ENCODE measurements at places on chromosomes 16 and 17. TPM values are rescaled to one million over a fixed set of nuclear protein-coding genes. Genes with fewer than 3 reads are reported as not detected.

- no peaks in the 10 kb centered on the region for H3K4me1 ChIP-seq
- no peaks in the 10 kb centered on the region for H3K27me3 ChIP-seq
- peaks cover 2% of the 10 kb centered on the region for H3K36me3 ChIP-seq
- no peak overlapping the region for H3K27ac ChIP-seq
Observed at GRCh38 chr16:65770752-65771151, 595.7 kb upstream of the CDH5 start.

- H3K36me3 ChIP-seq: no peaks in the 10 kb centered on the region
- no peak for DNase-seq
- no peaks in the 10 kb centered on the region for H3K27me3 ChIP-seq
- H3K4me3 ChIP-seq: no peak overlapping the region
- peak overlapping the region; percentile 2 for H3K27ac ChIP-seq
- H3K4me1 ChIP-seq: no peaks in the 10 kb centered on the region
Observed at GRCh38 chr17:18156171-18156975, 27.3 kb upstream of the ALKBH5 start.

DNA sequence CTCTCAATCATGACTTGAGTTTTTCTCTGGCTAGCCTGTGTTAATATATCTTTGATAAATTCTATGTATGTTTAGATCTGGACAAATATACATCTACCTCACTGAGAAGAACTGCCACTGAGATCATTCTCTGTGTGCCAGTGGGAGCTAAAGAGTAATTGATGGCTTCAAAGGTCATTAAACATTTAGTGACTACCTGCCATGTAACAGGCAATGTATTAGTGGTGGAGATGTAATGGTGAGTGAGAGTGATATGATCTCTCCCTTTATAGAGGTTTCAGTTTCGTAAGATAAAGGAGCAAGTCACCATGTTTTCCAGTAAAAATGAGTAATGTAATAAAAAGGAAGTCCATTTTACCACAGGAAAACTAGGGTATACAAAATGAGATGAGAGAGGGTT is 235.8 kb upstream of the CDH8 start:
- H3K4me1 ChIP-seq: no peaks in the 10 kb centered on the region
- DNase-seq: no peak
- no peaks in the 10 kb centered on the region for H3K27me3 ChIP-seq
- no peaks in the 10 kb centered on the region for H3K36me3 ChIP-seq
- no peak overlapping the region for H3K4me3 ChIP-seq

DNA sequence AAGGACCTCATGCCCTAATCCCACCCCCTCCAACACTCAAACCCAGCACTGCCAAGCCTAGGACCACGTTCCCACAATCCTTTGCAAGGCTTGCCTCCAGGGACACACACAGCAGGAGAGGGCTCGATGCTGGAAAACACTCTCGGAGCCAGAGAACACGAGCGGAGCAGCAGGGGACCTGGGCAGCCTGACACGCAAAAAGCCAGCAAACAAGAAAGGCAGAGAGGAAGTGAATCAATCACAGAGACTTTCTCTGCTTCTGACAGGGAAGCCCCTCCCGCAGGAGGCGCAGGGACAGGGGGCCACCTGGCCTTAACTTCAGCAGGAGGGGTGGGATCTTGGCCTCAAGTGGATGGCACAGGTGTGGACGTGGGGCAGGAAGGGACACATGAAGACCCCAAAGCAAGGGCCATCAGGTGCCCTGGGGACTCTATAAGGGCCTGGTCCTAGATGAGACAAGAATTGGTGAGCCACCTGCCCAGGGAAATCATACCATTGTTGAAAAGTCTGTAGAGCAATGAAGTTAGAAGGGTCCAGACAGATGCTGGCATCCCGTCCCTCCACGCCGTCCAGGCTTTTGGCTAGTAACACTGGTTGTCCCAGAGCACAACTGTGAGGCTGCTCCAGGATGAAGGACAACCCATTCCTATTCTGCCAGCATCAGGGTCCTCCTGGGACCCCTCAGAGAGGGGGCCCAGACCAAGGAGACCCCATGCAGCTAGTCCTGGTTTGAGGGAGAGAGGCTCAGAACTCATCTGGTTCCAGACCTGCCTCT is 2.2 kb downstream of the SDK2 start:
- peaks cover 11% of the 10 kb centered on the region for H3K4me1 ChIP-seq
- no peak for DNase-seq
- no peaks in the 10 kb centered on the region for H3K36me3 ChIP-seq
- H3K27ac ChIP-seq: no peak overlapping the region

DNA sequence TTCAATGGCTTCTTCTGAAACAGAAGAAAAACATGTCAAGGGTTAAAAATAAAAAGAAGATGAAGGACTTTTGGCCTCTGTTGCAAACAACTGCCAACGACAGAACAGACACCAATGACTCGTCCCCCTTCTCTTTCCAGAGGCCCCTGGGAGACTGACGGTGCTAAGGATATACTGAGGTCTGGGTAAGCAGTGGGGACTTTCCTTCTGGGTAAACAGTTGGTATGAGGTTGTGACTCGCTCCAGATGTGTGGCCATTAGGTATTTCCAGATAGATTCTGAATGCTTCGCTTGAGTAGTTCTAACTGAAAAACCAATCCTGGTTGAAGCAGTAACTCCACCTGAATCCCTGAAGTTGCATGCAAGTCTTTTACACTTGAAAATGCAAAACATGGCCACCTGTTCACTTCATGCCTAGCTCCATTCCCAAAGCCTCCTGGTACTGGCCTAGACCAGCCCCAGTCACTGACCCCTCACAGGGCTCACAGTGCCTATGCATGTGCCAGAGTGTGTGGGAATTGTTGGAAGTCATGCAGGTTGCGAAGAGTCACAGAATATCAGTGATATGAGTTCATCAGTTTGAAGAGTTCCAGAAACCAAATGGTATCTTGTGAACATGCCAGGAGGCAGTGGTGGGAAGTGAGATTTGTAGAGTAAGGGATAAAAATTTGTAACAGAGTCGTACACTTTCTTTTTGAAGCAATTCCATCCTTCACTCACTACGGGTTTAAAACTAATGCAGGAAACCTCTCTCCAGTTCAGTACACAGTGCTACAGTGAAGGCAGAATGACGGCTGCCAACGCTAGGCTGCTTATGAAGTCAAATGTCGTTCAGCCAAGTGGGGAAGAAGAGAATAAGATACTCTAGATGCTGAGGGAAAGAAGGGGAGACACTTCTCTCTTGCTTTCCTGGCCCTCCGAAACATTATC is 217.8 kb downstream of the ZFHX3 start:
- peaks cover 3% of the 10 kb centered on the region for H3K4me1 ChIP-seq
- no peaks in the 10 kb centered on the region for H3K36me3 ChIP-seq
- DNase-seq: no peak
- H3K27me3 ChIP-seq: no peaks in the 10 kb centered on the region

MYH8 gene
- total RNA-seq: not detected

NPIPB9 gene
- total RNA-seq: 2.4 TPM

KRTAP9-4 gene
- not detected for total RNA-seq

KRTAP16-1 gene
- not detected for total RNA-seq

Measured in uterus (tissue), 4 donors.